ENCODE measurements at places on chromosomes 5 and 9.

GRCh38 chr5:61431923-61432620, 100.0 kb downstream of the ZSWIM6 start:
- no peak for DNase-seq

DNA sequence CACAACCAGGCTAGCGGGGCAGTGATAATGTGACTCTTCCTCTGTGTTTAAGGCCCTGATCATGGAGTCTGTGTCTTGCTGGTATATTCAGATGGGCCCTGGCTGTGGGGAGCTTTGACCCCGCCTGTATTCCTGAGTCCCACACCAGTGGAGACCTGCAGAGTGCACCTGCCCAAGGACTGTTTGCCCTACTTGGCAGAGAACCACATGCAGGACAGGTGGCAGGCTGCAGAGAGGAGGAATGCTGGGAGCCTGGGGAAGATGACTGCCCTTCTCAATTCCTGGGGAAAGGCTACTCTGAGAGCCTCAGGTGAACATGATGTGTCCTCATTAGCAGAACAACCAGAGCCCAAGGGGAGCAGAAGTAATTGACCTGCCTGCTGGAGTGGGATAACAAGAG, 36.2 kb downstream of the IARS1 start:
- no peak for DNase-seq

DNA sequence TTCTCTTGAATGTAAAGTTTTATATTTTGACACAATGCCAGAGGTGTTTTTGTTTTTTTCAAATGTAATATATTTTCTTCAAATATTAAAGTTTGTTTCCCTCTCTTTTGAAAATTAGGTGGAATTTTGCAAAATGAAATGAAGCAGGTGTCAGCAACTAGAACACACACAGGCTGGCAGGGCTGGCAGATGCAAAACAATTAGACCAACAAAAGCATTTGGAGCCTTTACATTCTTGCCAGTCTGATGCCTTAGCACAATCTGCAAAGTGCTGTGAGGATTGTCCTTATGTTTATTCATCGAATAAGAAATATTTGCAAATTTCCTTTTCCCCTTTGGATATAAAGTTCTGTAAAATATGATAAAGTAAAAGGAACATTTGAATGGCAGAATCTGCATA, 1063.9 kb downstream of the CDH9 start:
- DNase-seq = no peak

DNA sequence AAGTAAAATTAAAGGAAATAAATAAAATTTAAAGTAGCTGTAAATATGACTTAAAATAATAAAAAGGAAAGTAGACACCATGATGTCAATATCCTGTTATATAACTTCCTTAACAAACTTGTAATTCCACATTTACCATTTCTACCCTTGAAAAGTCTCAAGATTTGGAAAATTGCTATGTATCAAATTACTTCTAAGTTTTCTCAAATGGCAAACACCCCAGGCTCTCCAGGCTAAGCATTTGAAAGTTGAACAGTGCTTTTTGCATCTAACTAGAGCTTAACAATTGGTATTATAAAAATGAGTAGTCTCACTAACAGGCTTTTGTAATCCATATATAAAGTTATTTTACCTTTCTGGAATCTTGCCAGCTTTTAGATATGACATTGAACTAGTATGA, 41.5 kb upstream of the MACIR start:
- DNase-seq = no peak

DNA sequence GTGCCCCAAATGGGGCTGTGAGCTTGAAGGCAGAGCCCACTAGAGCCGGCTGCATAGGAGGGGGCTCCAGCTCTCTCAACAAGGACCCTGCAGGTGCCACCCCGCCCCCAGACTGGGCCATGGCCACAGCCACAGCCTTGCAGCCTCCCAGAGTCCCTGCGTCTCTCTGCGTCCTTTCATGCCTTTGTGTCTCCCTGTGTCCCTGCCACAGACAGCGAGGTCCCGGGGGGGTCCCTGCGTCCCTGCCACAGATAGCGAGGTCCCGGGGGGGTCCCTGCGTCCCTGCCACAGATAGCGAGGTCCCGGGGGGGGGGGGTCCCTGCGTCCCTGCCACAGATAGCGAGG, 6.3 kb downstream of the NOXA1 start:
- DNase-seq = no peak

GRCh38 chr9:113969343-113969742, 93.2 kb downstream of the ZNF618 start:
- DNase-seq = no peak

DNA sequence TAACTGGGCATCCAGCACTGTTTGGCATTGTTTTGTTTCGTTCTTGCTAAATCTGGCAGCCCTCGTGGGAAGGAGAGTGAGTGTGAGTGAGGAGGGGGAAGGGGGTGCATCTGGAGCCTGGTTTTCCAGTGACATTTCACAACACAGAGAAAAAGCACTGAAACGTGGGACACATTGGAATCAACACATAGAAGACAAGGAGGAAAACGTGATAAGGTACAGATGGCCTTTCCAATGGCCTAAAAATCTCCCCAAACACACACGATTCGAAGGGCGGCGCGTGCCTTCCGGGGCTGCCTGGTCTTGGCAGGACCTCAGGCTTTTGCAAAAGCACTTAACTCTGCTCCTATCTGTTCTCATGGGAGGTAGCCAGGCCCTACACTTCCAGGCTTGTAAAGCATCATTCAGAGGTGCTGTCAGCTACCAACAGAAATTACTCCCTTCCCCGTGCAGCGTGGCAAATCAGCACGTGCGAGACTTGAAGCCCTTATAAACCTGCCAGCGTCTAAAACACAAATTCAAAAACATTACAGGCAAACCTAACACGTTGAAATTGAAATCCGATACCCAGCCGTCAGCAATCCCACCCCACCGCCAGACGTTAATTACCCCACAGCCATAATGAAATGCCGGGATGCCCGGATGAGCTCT, 129.4 kb downstream of the OLFM1 start:
- no peak for DNase-seq

DNA sequence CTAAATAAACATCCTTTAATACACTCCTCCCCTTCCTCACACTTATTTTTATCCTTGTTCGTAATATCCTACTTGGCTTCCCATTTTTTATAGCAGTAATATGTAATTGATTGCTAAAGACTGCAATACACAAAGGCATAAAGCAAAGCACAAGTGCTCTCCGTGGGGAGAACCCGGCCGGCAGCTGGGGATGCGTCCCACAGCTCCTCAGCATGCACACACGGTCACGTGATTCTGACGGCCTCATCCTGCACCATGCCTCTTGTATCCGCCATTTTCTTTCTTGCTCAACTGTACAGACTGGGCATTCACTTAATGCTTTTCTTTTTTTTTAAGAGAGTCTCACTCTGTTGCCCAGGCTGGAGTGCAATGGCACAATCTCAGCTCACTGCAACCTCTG, 2.8 kb downstream of the BRD3OS start:
- DNase-seq = no peak

GRCh38 chr5:178427576-178428197, 162.5 kb downstream of the COL23A1 start:
- no peak for DNase-seq
